ENCODE measurements at places on chromosomes 6 and 20.

GRCh38 chr6:9784786-9785185, 630.1 kb downstream of the TFAP2A start:
- DNase-seq = no peak

- peak; percentile 72 for DNase-seq
Measured at GRCh38 chr6:35496036-35496840, 641 bp downstream of the TEAD3 start.

GRCh38 chr6:41059556-41059955, 6.6 kb downstream of the APOBEC2 start:
- peak; percentile 79 for DNase-seq

- DNase-seq = no peak
Measured at GRCh38 chr20:10447028-10447427, 11.9 kb downstream of the SLX4IP start.

GRCh38 chr20:1083431-1084080, 34.8 kb upstream of the PSMF1 start:
- DNase-seq = no peak

- DNase-seq = no peak
Measured at GRCh38 chr20:33660035-33660684, 2.0 kb upstream of the C20orf144 start.

- DNase-seq = no peak
Measured at GRCh38 chr6:138540468-138540867, 41.2 kb upstream of the NHSL1 start.

GRCh38 chr6:33469661-33470060, 15.3 kb downstream of the ZBTB9 start:
- no peak for DNase-seq

DNA sequence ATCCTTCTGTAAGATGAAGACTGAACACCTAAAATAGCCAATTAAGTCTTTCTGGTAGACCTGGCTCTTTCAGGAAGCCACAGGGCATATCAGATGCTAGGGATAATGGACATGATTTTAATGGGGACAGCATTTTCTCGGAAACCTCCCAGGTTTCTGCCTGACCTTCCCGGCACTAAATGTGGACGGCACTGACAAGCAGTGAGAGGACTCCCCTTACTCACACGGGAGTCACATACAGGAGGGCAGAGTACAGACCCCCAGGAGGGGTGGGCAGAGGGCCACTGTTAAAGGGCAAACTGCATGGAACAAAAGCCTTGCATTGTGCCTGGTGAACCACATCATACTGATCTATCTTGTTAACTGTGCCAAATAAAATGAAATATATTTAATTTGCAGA, 19.9 kb downstream of the PSMG4 start:
- no peak for DNase-seq

GRCh38 chr6:81166770-81167169, 585.7 kb downstream of the TENT5A start:
- DNase-seq = no peak

- no peak for DNase-seq
Measured at GRCh38 chr6:24880451-24880850, 55.3 kb downstream of the RIPOR2 start.

GRCh38 chr6:46821458-46821881, 28.3 kb downstream of the MEP1A start:
- DNase-seq = no peak

DNA sequence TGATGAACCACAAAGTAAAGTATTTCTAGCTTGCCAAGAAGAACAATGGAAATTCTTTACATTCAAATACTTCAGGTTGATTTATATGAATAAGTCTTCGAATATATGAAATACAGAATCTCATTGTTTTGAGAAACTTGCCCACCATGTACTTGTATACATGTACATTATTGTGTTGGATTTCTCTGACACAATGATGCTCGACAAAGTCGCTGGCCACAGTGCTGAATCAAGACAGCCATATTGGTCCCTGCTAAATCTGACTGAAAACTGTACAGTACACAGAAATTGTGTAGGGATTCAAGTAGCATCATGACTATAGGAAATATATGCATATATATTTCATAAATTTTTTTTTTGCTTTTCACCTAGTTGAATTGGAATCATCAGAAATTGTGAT, 13.1 kb upstream of the LIN28B start:
- DNase-seq = no peak
